ENCODE measurements at places on chromosomes 7 and 10.

DNA sequence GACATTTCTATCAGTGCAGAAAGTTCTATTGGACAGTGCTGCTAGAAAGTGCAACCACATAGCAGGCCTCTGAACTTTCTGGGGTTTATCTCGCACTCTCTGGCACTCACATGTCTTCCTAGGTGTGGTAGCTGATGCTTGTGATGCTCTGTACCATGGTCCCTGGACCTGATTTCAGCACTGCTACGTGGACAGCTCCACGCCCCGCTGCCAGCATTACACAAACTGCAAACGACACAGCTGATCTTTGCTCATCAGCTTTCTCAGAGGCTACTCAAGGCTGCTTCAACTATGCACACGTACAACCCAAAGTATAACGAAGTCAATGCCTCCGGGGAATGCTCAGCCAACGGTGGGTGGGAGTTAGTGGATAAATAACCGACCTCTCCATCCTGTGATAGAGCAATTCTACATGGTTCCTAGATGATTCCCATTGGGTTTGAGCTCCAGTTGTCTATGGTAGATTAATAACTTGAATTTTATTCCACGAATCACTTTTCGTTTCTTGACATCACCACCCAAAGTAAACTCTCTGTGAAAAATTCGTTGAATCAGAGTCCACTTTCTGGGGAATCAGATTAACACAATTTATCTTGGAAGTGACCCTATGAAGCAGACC is 302.5 kb downstream of the ACTR3B start:
- peak; percentile 4 for DNase-seq

DNA sequence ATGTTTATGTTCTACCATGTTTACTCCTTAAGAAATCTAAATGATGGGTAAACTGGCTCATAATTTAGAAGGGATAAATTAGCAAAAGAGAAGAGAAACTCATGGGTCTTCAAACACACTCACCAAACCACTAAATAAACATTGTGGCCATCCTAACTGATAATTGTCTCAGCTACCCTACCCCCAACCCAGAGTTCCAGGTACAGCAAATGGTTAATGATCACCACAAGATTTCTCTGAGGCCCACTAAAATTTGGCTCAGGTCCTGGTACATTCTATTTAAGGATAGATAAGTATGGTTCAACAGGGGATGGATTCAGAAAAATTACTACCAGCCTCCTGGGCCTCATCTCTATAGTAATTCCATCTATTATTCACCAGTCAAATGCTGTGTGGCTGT is 21.4 kb downstream of the SLC25A13 start:
- DNase-seq: no peak

- no peak for DNase-seq
Observed at GRCh38 chr7:122887848-122888247, 1.6 kb upstream of the CADPS2 start.

- DNase-seq: no peak
Observed at GRCh38 chr7:115763347-115763746, 267.2 kb downstream of the TFEC start.

GRCh38 chr10:64101606-64102263 is 580.5 kb downstream of the REEP3 start:
- DNase-seq: no peak

- no peak for DNase-seq
Observed at GRCh38 chr10:87661861-87662785, 2.4 kb downstream of the PAPSS2 start.

GRCh38 chr10:52394246-52394645 is 80.2 kb downstream of the DKK1 start:
- DNase-seq: no peak

DNA sequence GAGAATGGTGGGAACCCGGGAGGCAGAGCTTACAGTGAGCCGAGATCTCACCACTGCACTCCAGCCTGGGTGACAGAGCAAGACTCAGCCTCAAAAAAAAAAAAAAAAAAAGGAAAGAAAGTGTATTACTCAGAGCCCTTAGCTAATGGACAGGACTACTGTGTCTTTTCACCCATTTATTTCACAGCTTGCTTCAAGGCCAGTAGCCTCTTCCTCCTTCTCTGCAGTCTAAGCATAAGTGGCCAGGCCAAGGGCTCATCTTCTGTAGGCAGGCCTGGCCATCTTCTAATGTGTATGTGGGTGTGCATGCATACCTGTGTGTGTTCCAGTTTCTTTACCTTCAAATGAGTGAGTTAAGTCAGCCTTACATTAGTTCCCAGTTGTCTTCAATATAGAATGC is 94.8 kb upstream of the GDF10 start:
- DNase-seq: no peak

DNA sequence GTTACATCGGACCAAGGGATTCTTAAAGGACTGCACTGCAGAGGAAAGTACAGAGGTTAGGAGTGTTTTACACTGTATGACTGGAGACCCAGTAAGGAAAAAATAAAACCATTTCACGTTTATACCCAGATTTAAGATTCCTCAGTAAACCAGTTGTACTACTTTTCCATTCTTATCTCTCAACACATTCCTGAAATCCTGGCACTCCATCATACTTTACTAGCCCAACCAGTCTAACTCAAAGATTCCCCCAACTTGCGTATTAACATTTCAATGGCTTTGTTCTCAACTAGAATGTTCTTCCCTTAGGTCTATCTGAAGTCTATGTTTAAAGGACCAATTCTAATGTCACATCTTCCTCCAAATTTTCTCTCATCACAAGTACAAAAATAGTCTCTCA is 8.0 kb downstream of the CCDC186 start:
- DNase-seq: no peak

DNA sequence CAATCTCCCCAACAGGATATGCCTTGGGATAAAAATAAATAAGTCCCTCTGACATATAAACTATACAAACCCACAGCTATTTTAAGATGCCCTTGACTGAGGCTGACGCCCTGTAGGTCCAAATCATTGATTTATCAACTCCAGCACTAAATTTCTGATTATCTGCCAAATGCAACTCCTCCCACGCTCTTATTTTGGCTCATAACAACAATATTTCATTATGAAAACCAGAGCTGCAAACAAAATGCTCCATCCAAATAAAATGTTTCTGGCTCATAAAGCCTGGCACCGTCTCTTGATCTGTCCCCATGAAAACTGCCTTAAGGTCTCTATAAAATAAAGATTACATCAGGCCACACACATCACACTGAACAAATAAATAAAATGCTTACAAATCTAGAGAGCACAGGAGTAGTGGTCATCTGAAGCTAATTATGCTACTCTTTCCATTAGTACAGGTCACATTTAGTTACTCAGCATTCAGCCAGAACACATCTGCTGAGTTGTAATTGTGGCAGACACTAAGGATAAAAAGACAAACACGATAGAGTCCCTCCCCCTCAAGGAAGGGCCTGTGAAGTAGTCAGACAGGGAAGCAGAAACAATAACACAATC is 28.8 kb downstream of the CACUL1 start:
- no peak for DNase-seq

- peak; percentile 86 for DNase-seq
Observed at GRCh38 chr7:29684787-29685650, 121.3 kb upstream of the WIPF3 start.
